Placental pericyte (primary cell): ENCODE measurements at places on chromosomes 11 and 22. TPM values are rescaled to one million over a fixed set of nuclear protein-coding genes. Genes with fewer than 3 reads are reported as not detected.

SELENOM gene
- 116 and 256 TPM in 2 replicates for total RNA-seq

KCNC1 gene
- total RNA-seq = not detected in 2 replicates

MMP1 gene
- 19.7 and 1,229 TPM in 2 replicates for total RNA-seq

SIPA1 gene
- 20.8 and 72.3 TPM in 2 replicates for total RNA-seq

CCDC116 gene
- 0.14 and 0.22 TPM in 2 replicates for total RNA-seq

DLG2 gene
- total RNA-seq = 0.44 and 1.1 TPM in 2 replicates

NAP1L4 gene
- 66.5 and 125 TPM in 2 replicates for total RNA-seq
